ENCODE measurements at places on chromosomes 16 and 17.

GRCh38 chr17:79186406-79186805 is 111.8 kb downstream of the ENGASE start:
- DNase-seq, result no peak

DNA sequence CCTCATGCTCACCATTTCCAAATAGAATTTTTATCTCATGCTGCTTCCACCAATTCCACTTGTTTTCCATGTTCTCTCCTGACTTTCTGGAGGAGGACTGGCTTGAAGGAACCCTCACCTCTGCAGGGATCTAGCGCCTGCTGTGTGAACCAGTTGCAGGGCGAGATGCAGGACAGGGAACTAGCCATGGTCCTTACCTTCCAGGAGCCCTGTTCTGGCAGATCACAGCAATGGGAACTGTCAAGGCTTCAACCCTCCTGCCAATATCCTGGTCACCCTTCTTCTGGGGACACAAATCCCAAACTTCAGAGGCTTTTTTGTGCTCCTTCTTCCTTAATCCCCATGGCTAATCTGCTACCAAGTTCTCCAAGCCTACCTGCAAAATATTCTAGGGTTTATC is 60.4 kb upstream of the MMP2 start:
- no peak for DNase-seq

GRCh38 chr17:70006159-70006558 is 68.9 kb upstream of the KCNJ16 start:
- no peak for DNase-seq

- DNase-seq, result no peak
Measured at GRCh38 chr17:42784811-42785592, 4.6 kb downstream of the WNK4 start.

DNA sequence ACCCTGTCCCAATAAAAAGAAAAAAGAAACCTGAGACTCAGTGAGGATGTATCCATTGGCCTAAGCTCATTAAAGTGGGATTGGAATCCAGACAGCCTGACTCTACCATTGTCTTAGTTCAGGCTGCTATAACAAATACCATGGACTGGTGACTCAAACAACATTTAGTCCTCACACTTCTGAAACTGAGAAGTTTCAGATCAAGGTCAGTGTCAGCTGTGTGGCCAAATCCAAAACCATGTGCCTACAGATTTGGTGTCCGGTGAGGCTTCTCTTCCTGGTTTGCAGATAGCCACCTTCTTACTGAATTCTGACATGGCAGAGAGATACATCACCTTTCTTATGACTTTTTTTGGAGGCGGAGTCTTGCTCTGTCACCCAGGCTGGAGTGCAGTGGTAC is 53.3 kb upstream of the KDM8 start:
- DNase-seq, result no peak

DNA sequence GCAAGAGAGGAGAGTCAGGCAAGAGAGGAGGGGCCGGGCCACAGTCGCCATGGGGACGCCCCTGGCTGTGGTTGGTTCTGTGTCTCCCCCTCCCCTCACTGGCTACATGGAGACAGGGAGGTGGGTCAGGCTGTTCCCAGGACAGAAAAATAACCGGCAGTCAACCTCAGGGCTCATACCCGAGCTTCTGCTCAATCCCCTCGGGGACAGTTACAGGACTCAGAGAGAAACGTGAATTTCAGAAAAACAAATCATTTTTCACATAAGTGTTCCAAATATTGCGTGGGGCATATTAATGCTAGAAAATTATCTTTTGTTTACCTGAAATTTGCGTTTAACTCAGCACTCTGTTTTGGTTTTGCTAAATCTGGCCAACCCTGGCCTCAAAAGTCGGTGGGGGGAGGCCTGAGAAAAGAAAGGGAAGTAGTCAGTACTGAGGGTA is 22.2 kb upstream of the CPSF4L start:
- no peak for DNase-seq

Measured in spinal cord (tissue), 10 donors.